IPS DF 19.7 (cell line): ENCODE measurements at places on chromosomes 7 and 10.

DNA sequence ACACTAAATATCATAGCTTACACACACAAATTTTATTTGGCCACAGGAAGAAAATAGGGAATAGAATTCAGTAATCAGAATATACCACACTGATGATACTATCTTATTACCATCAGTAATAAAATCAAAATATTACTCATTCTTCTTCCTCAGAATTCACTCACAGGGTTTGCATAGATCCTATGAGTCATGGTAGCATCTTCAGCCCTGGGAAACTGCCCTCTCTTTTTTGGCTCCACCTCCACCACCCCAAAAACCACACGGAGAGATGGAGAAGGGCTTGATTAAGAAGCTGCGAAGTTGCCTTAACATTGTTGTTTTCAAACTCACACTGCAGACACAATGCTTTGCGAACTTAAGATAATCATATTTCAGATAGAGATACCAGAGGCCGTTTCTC lies 154.1 kb upstream of the AHR start:
- no peak for DNase-seq

DNA sequence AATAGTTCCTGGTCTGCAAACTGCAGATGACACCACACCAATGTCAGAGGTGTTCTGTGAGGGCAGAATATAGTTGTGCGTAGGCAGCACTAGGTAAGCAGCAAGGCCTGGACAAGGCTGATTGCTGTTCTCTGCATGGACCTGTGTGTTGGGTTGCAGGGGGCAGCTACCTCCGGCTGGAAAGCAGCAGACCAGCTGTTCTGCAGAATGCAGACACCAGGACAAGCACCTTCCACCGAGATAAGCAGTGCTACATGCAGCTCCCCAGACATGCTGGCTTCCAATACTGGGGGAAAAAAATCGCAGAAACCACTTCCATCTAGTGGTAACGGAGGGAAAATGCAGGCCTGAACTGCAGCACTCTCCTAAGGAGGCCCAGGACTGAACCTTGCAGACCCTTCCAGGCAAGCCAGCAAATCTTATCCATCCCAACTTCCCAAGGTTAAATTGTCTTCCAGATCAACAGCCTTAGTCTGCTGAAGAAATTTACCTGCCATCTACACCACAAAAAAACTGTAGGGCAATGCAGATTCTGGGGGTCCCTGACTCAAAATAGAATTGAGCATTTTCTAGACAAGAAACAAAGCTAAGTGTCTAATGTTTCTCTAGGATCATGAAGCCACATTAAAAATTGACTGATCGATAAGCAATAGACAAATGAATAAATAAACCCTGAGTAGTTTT lies 50.5 kb upstream of the COBL start:
- peak; percentile 80 for DNase-seq

GRCh38 chr10:44242826-44243225 lies 142.1 kb downstream of the CXCL12 start:
- DNase-seq = no peak

- no peak for DNase-seq
Measured at GRCh38 chr7:74627661-74628411, 29.7 kb upstream of the GTF2I start.

- DNase-seq = no peak
Measured at GRCh38 chr10:117635826-117636225, 93.3 kb downstream of the EMX2 start.

DNA sequence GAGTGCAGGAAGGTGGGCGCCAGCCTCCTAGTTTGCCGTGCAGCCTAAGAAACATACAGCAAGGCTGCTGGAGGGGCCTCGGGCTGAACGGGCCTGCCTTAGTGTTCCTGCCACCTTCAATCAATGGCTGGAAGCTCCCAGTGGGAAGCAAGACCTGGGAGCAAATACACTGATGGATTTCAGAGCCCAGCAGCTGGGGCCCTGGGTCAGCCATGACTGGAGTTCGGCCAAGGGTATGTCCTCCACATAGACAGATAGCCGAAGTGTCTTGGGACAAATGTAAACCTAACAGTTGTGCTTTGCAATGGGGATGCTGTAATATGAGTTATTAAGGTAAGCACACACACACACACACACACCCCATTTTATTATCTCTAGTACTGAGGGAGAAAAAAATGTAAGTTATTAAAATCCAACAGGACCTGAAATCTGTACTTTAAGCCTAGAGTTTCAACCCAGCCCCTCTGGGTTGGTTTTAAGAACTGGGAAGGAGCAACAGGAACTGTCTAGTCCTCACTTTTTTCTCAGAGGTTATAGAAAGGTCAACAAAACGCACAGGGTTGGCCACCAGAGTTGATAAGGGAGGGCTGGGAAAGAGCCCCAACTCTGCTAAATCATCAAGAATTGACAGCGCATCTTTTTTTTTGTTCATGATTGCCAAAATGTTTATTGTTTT lies 50.0 kb upstream of the CELF2 start:
- no peak for DNase-seq

- DNase-seq = no peak
Measured at GRCh38 chr7:50791938-50792341, 9.2 kb upstream of the GRB10 start.

DNA sequence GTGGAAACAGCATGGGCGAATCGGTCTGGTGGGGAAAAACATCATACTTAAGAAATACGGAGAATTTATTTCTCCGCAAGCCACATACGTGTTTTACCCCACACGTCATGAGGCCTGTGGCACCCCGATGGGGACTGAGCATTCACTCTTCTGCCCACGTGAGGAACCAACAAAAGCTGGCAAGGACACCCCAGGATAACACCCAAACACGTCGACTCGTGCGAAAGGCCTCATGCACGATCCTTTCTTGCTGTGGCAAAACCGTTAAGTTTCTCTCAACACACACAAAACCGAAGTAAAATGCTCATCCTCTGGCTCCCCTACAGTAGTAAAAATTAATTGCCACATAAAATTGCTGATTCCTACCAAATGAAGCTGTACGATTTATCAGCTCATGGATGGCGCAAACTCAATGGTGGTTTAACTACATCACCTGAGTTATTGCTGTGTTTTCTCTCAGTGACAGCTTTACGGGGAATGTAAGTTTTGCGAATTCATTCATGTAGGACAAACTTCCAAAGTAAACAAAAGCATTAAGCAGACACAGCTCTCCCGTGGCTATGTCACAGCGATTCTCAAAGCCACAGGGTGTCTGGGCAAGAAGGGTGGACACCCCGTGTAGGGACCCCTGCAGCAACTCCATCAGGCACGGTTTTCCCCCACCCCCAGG lies 97.0 kb downstream of the CTBP2 start:
- DNase-seq = no peak

GRCh38 chr7:114050571-114050970 lies 131.8 kb upstream of the PPP1R3A start:
- DNase-seq = no peak

GRCh38 chr10:78551184-78552005 lies 517.4 kb upstream of the ZMIZ1 start:
- peak; percentile 57 for DNase-seq

- no peak for DNase-seq
Measured at GRCh38 chr7:138170959-138171703, 94.9 kb downstream of the AKR1D1 start.

- DNase-seq = no peak
Measured at GRCh38 chr10:124059551-124059950, 33.8 kb downstream of the CHST15 start.

DNA sequence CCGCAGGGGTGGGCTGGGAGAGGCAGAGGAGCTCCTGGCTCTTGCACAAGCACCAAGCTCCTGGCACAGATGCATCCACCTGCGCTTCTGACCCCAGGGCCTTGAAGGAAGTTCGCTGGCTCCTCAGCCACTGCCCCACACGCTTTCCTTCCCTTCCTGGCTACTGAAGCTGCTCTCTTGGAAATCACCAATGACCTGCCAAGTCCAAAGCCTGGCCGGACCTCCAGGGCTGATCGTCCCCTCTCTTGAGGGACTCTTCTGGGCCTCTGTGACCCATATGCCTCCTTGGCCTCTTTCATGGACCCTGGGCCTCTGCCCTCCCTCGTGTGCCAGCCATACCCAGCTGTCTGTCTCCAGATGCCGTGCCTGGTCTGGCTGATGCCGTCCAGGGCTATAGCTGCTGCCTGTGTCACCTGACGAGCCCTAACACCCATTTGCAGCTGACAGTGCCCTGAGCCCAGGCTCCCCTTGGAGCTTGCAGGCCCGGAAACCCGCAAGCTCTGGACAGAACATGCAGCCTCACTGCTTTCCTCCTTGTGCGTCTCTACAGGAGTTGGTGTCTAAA lies 113.4 kb downstream of the PRKAG2 start:
- no peak for DNase-seq

- DNase-seq = no peak
Measured at GRCh38 chr7:154827007-154827406, 175.9 kb downstream of the PAXIP1 start.

DNA sequence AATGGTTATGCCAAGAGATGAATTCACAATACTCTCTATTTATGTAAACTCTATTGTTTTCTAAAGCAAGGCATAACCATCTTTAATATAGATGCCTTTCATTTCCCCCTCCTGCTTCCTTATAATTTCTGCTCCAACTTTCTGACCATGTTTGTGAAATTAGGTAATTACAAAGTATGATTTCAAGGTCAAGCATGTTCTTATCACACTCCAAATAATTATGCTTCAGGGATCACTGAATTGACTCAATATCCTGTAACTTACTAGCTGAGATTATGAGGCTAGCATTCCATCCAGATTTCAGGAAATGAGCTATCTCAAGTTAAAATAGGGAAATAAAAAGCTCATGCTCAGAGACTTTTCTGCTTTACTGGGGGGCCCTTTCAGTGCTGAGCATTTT lies 655.9 kb upstream of the IGFBP3 start:
- no peak for DNase-seq

- DNase-seq = no peak
Measured at GRCh38 chr7:94491410-94491809, 18.2 kb upstream of the CASD1 start.

DNA sequence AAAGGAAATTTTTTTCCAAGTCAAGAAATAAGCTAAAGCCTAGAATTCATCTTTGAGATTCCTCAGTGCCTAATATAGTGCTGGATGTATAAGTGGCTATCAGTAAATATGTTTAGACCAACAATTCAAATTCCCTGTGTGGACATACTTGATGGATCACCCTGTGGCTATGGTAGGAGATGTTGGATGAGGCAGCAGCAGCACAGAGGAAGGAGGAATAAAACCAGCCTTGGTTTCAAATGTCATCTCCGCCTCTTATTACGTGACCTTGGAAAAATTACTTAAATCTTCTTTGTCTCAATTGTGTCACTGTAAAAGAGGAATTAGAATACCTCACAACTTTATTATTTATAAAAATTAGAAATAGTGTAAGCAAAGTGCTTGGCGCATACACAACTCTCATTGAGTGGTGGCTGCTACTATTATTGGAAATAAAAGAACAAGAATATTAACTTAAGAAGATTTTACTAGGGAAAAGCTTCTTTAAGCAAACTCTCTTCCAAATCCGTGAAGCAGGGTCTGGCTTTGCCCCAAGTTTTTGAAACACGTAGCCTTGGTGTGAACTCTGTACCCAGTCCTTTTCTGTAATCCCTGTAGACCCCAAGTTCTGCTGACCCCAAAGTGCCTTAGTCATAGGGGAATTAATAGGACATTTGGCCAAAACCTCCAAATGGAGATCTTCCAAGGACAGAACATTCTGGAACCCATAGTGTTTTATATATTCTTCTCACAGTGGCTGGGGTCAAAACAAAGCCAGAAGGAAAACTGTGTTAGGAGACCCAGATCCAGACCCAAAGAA lies 283.8 kb downstream of the PTEN start:
- no peak for DNase-seq

GRCh38 chr10:1709161-1709560 lies 28.2 kb downstream of the ADARB2 start:
- DNase-seq = no peak

DNA sequence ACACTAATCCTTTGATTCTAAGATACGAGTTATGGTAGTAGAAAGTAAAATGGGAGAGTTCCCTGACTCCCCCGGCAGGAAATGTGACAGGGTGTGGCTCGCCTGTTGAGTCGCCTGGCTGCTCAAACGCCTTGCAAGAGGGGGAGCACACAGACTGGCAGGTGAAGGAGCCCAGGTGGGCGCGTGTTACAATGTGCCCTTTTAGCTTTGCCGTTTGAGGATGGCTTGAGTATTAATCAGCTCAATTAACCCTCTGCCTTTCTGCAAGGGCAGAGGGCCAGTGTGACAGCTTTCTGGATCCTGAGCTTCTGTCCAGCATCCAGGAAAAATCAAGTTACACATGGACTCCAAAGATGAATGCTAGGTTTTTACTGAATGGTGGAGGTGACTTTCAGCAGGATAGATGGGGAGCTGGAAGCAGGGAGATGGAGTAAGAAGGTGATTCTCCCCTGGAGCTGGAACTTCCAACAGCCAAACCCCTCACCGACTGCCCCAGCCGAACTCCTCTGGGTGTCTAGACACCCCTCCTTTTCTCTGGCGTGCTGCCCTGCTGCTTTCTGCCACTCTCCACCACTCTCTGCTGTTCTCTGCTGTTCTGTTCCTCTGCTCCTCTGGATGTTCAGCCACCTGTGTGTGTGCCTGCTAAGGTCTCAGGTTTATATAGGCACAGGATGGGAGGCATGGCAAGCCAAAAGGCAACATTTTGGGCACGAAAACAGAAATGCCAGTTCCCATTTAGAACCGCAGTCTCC lies 548.8 kb upstream of the KCND2 start:
- no peak for DNase-seq

GRCh38 chr7:150450491-150451001 lies at the start of gene GIMAP8:
TSS of gene GIMAP8 (plus strand) at chr7:150450630. CDS start at chr7:150466699, 16,069 bp downstream.
- no peak for DNase-seq

DNA sequence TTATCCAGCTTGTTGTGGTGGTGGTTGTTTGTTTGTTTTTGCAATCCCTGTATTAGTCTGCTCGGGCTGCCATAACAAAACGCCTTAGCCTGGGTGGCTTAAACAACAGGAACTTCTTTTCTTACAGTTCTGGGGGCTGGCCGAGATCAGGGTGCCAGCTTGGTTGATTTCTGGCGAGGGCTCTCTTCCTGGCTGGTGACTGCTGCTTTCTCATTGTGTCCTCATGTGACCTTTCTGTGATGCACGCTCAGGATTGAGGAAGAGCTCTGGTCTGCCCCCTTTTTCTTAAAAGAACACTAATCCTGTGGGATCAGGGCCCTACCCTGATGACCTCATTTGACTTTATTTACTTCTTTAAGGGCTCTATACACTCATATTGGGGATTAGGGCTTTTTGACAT lies 107.1 kb upstream of the NRP1 start:
- no peak for DNase-seq

DNA sequence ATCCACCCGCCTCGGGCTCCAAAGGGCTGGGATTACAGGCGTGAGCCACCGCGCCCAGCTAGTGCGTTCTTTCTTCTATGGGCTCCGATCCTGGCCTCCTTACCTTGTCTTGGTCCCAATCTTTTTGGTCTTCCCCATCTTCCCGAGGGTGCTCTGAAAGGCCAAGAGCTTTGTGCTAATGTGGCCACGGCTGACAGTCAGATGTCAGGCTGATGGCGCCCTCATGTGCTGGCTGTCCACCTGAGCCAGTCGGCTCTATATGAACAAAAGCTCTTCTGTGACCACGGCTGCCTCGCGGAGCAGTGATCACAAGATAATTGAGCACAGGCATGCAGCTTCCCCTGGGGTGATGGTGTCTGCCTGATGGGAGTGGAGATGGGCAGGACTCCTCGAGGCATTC lies 11.0 kb upstream of the AHCYL2 start:
- peak; percentile 28 for DNase-seq

GRCh38 chr10:9294865-9295264 lies 1240.4 kb downstream of the GATA3 start:
- no peak for DNase-seq
